ENCODE measurements at places on chromosomes 1 and 21.

- peak; percentile 21 for DNase-seq
Measured at GRCh38 chr1:110787328-110788071, 85.4 kb upstream of the CD53 start.

GRCh38 chr1:67189953-67190352, 23.7 kb downstream of the IL23R start:
- no peak for DNase-seq

- peak; percentile 29 for DNase-seq
Measured at GRCh38 chr1:44405798-44406736, 1.0 kb downstream of the RNF220 start.

DNA sequence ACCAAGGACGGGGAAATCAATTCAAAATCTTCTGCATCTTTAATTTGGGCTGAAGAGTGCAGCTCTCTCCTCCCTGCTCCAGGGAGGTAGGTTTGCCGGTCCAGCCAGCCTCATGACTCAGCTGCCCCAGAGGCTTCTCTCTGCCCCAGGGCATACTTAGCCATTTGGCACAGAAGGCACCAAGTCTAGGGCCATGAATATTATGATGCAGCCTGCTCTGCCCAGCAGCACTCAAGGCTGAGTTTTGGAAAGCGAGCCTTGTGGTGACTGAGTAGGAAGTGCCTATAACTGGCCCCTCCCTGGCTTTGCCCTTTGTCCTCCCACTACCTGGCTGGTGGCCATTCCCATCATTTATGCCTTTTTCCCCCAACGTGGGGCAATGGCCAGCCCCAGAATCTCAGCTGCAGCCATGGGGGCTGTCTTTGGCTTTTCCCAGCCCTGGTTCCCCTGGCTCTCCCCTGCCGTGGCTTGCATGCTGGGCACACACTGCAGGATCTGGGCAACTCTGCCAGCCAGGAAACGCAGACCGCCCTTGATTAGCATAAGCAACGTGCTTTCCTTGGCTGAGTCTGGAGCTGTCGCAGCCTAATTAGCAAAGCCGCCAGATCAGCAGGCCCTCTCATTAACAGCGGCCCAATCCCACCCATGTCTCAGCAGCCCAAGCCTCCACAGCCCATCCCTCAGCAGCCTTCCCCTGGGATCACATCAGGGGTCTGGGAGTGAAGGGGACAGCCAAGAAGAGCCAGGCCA, 258.6 kb upstream of the TMEM51 start:
- DNase-seq: no peak

DNA sequence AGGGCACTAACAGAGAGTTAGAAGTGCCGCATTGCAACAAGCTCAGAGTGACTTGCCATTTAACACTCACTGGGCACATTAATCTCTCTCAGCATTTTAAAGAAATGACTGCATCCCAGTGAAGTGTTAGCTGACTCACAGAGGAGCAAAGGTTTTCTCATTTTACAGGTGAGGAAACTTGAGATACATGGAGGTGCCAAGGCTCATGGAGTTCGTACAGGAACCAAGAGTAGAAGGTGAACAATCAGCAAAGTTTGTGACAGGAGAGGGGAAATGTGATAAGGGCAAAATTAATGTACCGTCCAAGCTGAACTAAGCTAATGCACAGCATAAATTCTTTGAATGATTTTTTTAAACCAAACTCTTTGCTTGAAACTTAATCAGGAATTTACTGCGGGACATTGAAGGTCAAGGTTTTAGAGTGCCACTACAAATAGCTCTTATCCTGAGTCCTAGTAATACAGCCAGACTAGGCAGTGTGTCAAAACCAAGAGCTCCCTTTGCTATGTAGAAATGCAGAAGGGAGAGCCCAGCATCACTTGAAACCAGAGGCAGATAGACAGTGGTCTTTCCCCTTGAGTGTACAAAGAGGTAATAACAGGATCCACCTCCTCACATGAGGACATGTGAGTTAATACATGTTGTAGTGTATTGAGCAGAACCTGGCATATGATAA, 22.4 kb upstream of the NTPCR start:
- no peak for DNase-seq
